ENCODE measurements at places on chromosomes 5 and 9.

DNA sequence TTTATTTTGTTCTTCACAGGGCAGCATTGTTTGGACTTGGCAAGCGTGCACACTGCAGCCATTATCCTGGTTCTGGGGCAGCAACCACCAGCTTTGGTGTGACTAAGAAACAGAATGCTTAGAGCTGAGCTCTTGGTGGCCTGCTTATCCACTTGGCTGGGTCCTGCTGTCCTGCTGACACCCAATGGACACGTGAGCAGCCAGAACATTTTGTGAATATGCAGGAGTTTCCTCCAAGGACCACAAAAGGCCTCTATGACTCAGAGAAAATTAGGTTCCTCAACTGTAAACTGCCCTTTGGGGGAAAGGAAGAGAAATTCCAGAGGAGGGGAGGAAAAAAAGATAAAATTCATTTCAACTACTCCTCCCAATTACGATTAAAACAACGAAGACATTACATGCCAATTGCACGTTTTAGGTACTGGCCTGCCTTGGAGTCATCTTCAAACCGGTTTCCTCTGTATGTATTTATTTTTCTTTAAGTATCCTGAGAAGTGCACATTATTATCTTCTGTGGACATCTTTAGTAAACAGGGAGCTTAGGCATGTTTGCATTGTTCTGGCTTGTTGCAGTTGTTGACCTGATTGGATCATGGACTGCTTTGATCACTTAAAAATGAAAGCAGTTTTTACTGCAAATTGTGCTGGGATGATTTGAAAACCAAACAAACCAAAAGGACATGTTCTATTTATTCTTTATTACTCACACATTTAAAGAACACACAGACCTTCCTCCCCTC is 82.3 kb upstream of the TLE4 start:
- DNase-seq = no peak

GRCh38 chr9:32253731-32254130 is 130.7 kb upstream of the ACO1 start:
- DNase-seq = no peak

GRCh38 chr5:117318528-117318927 is 743.9 kb upstream of the SEMA6A start:
- DNase-seq = no peak

- DNase-seq = no peak
Observed at GRCh38 chr5:138037907-138038633, 5.2 kb upstream of the FAM13B start.

- DNase-seq = no peak
Observed at GRCh38 chr5:1351156-1351555, 6.3 kb upstream of the CLPTM1L start.

- DNase-seq = no peak
Observed at GRCh38 chr9:27599102-27599869, 26.0 kb upstream of the C9orf72 start.

DNA sequence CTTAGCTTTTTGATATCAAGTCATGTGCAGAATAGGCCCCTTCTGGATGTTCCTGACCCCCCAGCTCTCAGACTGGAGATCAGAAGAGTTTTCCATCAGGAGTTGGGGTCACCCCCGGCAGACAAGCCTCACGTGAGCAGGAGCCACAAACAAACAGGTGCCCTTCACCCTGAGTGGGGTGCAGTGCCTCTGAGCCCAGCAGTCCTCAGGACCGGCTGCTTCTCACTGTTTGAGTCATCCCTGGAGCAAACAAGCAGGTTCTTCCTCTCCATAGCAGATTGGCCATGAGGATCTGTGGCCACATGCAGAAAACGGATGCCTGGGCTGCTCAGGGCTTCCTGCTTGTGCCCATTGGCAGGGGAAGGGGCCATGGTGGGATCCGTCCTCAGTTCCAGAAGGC is 47.0 kb downstream of the LRSAM1 start:
- DNase-seq = no peak

All from DND-41 (cell line).